LoVo (cell line): ENCODE measurements at places on chromosomes 16 and 17.

DNA sequence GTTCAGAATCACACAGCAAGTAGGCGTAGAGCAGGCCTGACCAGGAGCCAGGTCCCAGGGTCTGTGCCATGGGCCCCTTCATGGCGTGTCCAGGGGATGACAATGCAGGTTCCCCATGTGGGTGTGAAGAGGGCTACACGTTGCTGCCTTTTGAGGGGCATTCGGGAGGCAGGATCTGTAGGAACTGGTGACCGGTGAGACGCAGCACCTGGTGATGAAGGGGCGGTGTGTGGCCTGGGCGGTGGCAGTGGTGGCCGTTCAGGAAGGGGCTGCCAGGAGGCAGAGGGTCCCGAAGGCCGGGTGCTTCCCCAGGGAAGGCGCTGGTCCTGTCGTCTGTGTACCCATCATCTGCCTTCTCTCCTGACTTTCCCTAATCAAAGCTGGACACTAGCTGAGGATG lies 34.6 kb downstream of the ZNF750 start:
- DNase-seq: no peak

DNA sequence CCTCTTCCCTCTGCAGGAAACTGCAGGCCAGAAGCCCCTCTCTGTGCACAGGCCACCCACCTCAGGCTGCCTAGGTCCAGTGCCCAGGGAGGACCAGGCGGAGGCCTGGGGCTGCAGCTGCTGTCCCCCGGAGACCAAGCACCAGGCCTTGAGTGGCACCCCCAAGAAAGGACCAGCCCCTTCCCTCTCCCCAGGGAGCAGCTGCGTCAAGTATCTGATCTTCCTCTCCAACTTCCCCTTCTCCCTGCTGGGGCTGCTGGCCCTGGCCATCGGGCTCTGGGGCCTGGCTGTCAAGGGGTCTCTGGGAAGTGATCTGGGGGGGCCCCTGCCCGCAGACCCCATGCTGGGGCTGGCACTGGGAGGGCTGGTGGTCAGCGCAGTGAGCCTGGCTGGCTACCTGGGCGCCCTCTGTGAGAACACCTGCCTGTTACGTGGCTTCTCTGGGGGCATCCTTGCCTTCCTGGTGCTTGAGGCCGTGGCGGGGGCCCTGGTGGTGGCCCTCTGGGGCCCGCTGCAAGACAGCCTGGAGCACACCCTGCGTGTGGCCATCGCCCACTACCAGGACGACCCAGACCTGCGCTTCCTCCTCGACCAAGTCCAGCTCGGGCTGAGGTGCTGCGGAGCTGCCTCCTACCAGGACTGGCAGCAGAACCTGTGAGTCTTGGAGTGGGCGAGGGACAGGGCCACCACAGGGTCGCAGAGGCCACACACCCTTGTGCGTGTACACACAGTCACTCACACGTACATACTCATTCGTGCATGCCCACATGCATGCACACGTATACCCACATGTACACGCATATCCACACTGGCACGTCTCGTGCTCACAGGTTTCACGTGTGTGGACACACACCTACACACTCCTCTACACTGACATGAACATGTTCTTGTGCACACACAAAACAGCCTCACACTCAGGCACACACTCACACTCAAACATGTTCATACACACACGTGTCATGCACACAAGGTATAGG lies 8.3 kb downstream of the TSPAN10 start:
- no peak for DNase-seq

DNA sequence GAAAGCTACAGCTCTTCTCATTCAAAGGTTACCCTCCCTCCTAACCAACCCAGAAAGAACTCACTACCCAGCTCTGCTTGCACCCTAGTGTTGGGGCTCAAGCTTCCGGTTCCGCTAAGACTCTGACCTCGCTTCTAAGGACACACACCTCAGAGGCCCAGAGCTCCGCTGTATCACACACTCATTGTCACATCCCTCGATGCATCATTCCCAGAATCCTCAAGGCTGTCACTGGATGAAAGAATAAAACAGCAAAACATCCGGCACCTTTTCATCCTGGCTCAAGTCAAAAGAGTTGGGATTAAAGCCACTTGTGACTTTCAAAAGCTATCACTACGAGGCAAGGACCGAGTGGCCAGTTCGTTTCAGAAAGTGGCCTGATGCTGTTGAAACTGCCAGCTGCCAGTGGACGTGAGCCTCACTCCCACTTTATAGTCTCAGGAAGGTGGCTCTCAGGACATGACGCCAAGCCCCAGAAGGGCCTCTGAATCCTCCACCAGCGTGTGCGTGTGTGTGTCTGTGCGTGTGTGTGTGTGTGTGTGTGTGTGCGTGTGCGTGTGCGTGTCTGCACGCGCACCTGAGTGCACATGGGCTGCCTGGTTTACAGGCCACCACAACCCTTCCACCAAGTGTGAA lies 29.0 kb downstream of the ZFHX3 start:
- no peak for DNase-seq

GRCh38 chr17:12024327-12024726 lies 3.6 kb downstream of the MAP2K4 start:
- DNase-seq: peak; percentile 78

DNA sequence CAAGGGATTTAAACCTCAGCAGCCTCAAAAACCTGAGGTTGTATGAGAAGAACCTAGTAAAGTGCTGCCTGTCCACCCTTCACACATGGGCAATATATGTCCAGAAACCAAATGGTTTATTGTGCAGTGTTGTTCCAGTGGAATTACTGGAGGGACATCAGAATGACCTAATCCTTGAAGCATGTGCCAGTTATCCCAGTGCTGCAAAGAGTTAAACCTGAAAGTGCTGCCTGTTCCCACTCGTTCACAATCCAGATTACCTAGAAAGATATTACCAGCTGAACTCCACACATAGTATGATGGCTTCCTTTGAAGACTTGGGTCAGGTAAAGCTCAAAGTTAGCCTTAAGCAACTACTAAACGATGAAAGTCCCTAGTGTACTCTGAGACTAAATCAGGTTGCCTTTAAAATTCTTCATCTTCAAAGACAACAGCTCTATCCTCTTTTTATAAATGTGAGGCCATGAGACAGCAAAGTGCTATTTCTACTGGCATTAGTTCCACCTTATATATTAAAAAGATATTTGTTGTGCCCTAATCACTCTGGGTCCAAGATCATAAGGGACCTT lies 133.1 kb downstream of the SNX11 start:
- peak; percentile 62 for DNase-seq

DNA sequence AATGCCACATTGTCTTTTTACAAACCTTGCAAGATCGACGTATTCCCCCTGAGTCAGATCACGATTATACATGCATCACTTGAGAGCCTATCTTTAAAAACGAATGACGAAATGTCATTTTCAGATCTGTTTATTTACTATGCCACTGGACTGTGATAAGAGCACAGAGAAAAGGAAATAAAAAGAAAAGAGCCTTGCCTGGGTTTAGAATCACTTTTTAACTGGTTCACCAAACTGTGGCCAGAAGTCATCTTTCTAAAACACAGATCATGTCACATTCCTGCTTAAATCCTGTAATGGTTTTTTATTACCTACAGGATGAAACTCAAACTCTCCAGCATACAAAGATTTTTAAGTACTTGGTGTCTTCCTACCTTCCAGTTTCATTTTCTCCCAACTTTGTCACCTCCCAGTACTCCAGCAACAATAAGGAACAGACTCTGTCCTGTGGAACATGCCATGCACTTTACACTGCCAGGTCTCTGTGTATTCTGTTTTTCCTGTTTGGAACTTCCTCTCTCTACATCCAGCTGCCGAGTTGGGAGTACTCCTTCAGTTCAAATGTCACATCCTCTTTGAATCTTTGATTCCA lies 91.5 kb downstream of the SNX11 start:
- peak; percentile 37 for DNase-seq

- DNase-seq: no peak
These were observed 2.5 kb downstream of the LSM12 start for GRCh38 chr17:44063704-44064639.

- DNase-seq: peak; percentile 69
These were observed 45.2 kb downstream of the AXIN2 start for GRCh38 chr17:65515959-65516948.

GRCh38 chr16:316741-317464 lies 33.9 kb downstream of the PDIA2 start:
- DNase-seq: no peak
